ENCODE measurements at places on chromosomes 16 and 17.
A peak's percentile ranks its signal among the peaks of the same experiment; 100 is the strongest.

GRCh38 chr17:1736348-1737281, 6.1 kb upstream of the SERPINF2 start:
- peak; percentile 59 for DNase-seq

DNA sequence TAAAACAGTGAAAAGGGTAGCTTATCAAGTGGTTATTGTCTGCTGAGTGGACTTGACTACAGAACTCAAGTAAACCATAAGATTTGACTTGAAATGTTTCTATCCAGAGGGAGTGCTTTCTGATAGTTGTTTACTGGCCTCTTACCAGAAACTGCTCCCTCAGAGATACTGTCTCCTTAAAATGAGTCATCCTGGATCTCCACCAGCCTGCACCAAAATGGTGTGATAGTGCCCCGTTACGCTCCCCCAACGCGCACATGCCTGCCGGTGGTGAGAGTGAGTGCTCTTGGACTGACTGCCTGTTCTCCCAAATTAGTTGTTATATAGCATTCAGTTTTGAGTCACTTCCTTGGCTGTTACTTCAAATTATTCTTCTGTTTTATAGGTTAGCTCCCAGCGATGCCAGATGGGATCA, 22.9 kb downstream of the PRCD start:
- no peak for DNase-seq

DNA sequence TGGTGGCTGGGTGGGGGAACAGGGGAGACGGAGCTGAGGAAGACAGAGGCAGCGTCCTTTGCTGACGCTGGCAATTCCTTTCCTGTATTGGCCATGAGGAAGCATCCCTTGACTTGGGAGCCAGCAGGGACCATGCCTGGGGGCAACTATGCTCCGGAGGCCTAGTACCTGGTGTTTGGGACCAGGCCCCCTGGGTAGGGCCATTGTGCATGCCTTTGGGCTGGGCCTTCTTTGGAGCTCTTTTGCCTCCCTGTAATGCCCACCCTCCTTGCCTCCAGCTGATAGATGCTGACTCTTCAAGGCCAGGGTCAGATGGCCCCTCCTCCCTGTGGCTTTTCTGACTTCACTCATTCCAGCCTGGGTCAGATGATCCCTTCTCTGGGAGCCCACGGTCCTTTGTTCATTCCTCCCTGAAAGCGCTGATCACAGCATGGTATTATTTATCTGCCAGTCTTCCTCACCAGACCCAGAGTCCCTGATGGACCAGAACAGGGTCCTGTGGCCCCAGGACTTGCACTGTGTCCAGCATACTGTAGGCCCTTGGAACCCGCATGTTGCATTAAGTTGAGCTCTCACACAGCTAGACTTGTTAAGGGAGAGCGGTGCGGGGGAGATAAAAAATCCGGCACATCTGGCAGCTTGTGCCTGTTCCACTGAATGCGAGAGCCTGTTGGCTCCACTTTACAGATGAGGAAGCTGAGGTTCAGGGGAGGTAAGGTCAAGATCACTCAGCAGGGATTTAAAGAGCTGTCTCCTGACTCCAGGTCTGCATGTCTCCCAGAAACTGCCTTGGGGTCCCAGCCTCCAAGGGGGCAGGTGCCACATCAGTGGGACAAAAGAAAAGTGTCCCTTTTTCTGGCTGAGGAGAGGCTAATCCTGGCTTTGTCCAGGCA, 2.9 kb downstream of the STARD3 start:
- DNase-seq, result no peak

DNA sequence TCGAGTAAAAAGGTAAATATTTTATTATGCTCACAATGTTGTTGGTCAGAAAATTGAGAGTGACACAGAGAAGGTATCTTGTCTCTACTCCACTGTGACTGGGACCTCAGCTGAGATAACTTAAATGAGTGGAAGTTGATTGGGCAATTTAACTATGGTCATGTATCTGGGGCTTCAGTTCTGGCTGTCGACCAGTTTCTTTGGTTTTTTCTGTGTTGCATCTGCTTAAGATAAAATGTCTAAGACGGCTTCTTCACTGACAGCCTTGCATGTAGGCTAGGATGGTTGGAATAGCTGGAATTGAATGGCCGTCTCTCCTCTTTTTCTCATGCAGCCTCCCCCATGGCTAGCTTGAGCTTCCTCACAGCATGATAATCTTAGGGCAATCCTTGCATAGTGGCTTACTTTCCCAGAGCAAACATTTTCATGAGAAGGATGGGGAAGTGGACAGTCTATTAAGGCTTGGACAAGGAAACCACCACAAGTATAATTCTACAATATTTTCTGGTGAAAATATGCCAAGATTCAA, 433.7 kb downstream of the KIF2B start:
- DNase-seq, result no peak

GRCh38 chr16:65122724-65123395, 997 bp upstream of the CDH11 start:
- DNase-seq, result no peak

DNA sequence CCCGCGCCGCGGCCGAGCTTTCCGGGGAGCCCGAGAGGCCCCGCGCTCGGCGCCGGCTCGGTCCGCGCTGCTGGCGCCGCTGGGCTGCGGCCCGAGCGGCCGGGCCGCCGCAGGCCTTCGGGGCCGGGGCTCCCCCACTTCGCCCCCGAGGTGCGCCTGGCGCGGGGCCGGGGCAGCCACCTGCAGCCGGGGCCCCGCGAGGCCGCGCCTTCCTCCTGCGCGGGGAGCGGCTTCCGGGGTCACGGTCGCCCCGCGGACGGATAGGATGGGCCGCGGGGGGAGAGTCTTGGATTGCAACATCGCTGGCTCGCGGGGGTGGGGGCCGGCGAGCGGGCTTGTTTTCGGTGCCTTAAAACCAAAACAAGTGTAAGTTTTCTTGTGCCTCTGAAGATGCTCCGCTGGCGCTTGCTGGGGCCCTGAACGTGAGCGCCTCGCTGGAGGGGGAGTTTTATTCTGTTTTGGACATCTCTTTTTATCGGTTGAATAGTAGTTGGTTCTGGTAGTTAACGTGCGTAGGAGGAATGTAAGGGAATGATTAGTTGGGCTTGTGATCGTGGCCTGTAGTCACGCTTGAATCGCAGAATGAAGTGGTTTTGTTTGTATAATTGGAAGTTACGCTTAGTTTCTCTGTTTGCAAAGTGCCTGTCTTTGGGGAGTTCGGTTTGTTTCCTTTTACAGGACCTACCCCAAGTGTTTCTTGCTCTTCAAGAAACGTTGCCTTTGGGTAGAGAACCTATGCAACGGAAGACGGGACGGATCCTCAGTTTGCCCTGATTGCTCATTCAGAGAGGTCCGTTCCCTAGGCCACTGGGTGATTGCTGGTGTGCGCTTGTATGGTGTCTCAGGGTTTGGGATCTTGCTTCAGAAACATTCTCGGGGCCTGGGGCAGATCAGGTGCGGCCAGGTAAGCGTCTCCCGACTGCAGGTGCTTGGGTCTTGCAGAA, 724 bp downstream of the UBE2I start:
- no peak for DNase-seq

GRCh38 chr17:31533546-31534155, 142.2 kb downstream of the RAB11FIP4 start:
- peak; percentile 89 for DNase-seq

DNA sequence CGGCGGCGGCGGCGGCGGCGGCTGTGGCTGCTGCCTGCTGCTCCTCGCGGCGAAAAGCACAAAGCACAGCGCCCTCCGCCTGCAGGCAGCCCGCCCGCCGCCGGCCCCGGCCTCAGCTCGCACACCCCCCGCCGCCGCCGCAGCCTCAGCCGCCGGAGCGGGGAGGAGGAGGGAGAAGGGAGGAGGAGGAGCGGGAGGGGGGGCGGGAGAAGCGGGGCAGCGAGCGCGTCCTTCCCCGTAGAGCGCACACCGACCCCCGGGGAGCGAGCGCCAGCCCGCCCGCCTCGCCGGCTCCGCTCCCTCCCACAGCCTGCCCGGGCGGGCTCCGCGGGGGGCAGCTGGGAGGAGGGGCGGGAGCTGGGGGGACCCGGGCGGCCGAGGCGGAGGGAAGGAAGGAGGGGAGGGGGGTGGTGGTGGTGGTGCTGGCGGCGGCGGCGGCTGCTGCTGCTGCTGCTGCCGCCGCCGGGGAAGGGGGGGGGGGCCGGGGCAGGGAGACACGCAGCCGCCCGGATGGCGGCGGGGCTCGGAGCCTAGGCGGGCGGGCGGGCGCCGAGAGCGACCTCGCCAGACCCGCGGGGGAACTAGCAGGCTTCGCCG, at the start of gene UBTF:
UBTF (minus strand) TSS at position 60 of the 597 bp plus-strand sequence. CDS start 1,446 bp downstream, outside the sequence.
- DNase-seq, result peak; percentile 57

GRCh38 chr17:62706598-62707424, 79.3 kb downstream of the MRC2 start:
- DNase-seq, result no peak

GRCh38 chr17:79243603-79243990, 169.0 kb downstream of the ENGASE start:
- no peak for DNase-seq

DNA sequence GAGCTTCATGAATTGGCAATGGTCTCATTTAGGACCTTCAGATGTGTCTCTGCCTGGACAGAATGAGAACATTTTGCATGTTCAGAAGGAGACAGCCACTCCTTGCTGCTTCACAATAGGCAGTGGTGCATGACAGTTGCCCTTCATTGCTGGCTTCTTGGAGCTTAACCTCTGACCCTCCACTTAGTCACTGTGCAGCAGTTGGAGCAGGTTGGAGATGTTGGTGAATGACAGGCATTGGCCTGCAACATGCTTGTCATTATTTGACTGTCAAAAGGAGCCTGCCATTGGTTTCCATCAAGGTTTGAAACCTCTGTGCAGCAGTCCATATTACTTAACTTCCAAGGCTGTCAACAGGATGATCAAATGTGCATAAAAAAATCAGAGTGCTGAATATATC, 22.7 kb downstream of the FTO start:
- DNase-seq, result no peak

DNA sequence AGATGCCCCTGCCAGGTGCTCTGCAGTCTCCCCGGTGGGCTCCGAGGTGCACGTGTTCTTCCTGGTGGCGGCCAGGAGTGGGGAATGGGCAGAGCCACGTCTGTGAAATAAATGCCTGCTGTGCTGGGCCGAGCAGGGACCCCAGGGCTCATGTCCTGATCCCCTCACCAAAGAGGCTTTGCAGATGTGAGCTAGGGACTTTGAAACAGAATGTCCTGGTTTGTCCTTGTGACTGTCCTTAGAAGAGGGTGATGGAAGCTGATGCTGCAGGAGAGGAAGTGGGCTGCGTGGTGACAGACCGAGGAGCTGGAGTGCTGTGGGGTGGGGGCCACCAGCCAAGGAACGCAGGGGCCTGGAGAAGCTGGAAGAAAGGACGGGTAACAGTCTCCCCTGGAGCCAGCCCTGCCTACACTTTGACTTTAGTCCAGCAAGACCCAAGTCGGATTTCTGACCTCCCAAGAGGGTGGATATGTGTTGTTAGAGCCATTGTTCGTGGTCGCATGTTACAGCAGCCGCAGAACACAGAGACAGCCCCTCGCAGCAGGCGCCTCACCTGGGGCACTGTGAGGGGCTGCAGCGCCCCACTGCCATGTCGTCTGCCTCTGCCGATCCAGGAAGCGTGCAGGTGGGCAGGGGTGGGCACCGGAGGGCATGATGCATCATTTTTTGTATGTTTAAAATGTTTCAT, 217.9 kb upstream of the CIBAR2 start:
- DNase-seq, result no peak

- DNase-seq, result no peak
Measured at GRCh38 chr17:78337244-78338109, 22.4 kb downstream of the SOCS3 start.

GRCh38 chr17:56976941-56977608, 856 bp upstream of the SCPEP1 start:
- DNase-seq, result no peak

GRCh38 chr17:75238684-75239191, 22.7 kb downstream of the GGA3 start:
- peak; percentile 90 for DNase-seq

DNA sequence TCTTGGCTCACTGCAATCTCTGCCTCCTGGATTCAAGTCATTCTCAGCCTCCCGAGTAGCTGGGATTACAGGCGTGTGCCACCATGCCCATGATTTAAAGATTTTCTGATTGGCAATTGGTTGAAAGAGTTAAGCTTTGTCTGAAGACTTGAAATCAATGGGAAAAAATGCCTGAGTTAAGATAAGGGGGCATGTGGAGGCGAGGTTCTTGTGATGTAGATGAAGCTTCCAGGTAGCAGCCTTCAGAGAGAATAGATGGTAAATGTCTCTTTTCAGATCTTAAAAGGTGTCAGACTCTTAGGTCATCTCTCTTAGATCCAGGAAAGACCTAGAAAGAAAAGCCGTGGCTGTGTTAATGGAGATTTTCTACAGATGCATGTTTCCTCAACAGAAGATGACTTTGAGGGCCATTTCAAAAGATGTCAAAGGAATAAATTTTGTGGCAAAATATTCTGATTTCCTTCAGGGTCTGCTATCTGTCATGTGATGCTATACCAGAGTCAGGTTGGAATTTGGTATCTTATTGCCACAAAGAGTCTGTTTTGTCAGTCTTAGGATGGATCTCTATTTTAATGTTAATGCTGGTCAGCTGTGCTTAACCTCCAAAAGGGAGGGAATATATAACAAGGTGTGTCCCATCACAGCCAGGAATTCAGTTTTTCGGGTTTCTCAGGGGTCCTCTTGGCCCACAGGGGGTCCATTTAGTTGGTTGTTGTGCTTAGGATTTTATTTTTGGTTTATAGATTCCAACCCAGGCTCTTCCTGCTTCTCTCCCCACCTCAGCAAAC, 58.3 kb upstream of the AKTIP start:
- DNase-seq, result no peak

- DNase-seq, result peak; percentile 94
Measured at GRCh38 chr17:1714427-1714979, 4.3 kb upstream of the TLCD2 start.

- DNase-seq, result no peak
Measured at GRCh38 chr16:11688520-11688886, 20.2 kb downstream of the SNN start.

DNA sequence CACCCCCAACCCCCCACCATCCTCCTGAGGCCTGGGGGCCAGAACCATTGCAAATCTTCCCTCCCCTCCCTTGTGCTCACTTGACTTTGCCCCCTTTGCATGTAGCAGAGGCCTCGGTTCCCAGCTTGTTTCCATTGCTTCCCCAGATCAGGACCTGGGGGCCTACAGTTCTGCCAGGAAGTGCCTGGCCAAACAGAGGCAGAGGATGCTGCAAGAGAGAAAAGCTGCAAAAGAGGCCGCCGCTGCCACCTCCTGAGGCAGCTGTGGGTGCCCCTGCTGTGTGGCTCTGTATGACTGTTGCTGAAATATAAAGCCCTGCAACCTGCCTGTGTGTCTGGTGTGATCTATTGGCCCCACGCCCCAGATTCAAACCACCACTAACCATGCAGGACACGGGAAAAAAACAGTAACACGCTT, 2.3 kb downstream of the NDUFB10 start:
- no peak for DNase-seq

GRCh38 chr17:74408815-74409214, 23.1 kb upstream of the GPRC5C start:
- no peak for DNase-seq
